Activated naive CD4-positive, alpha-beta T cell treated with Interleukin-2 at 50 U/mL for 16 hours (primary cell): ENCODE measurements at places on chromosomes 13 and 19.

GRCh38 chr13:97015661-97016350 is 21.5 kb upstream of the OXGR1 start:
- DNase-seq: no peak

- peak; percentile 81 for DNase-seq
These were observed at the start of gene KCNN4 for GRCh38 chr19:43780706-43781525. TSS of gene KCNN4 (minus strand) at chr19:43780973. CDS start at chr19:43780861, 112 bp downstream.

GRCh38 chr13:60398907-60399589 is 2.0 kb downstream of the TDRD3 start:
- DNase-seq: no peak

- no peak for DNase-seq
These were observed 343.1 kb downstream of the MZT1 start for GRCh38 chr13:72384186-72384823.

DNA sequence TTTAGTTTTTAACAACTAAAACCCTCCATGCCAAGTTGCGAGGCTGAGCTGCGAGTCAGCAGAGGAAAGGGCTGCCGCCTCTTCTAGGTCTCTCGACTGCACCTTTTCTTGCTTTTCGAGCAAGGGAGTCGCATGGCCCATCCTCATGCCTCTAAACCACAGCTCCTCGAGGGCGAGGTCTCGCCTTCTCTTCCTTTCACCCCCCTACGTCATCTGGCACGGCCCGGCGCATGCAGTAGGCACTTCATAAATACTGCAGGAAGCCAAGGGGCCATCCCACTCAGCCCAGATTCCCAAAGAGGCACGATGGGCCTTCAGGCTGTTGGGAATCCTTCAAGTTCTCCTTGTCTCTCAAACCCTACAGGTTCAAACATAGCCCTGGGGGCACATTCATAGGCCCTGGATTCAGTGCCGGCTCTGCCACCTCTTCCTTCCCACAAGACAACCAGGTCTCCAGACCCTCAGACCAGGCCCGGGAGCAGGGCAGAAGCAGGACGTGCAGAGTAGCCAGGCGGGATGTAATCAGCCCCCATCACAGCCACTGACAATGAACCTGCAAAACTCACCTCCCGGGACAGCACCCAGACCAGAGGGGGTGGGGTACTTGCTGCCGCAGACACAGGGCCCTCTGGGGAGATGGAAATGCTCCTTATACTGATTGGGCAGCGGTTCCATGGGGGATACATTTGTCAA is 41.7 kb downstream of the GGACT start:
- DNase-seq: no peak

- no peak for DNase-seq
These were observed 12.1 kb downstream of the ONECUT3 start for GRCh38 chr19:1765232-1765903.

- no peak for DNase-seq
These were observed 145.0 kb downstream of the SLITRK6 start for GRCh38 chr13:85654227-85654626.

- DNase-seq: no peak
These were observed 82.0 kb downstream of the SIPA1L3 start for GRCh38 chr19:37988758-37989635.

DNA sequence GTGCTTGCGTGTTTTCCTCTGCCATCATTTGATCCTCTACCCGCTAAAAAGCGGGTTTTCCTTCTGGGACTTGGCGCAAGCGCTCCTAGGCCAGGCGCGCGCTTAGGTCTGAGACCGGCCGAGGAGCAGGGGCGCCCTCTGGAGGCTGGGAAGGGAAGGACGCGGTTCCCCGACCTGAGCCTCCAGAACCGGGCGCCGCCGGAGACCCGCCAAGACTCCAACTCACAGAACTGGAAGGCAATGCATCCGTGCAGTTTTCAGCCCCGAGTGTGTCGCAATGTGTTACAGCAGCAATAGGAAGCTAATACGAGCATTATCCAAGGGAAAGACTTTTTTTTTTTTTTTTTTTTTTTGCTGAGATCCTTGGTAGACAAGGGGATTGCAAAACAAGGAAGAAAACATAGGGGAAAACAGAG is 190.9 kb downstream of the COL4A1 start:
- peak; percentile 43 for DNase-seq
